Suprapubic skin (tissue), 4 donors: ENCODE measurements at places on chromosomes 16 and 17. TPM values are rescaled to one million over a fixed set of nuclear protein-coding genes. Genes with fewer than 3 reads are reported as not detected.

TMEM235 gene
- total RNA-seq, result not detected

DNA sequence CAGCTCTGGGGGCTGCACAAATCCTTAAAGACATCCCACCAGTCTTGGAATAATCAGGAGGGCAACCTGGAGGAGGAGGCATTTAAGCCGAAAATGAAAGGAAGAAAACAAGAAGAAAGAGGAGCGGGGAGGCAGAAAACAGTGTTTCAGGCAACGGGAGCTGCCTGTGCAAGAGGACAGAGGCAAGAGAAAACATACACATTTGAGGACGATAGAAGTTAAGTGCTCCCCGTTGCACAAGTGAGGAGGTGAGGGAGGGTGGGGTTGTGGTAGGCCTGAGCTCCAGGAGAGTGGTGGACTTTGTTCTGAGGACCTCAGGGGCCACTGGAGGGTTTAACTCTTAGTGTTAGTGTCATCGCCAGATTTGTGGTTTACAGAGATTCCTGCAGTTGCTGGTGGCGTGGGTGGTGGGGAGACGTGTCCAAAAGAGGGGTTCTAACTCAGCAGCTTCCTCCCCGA is 27.6 kb upstream of the CIBAR2 start:
- no peak for DNase-seq
- H3K27ac ChIP-seq, result no peak overlapping the region
- peaks cover 29% of the 10 kb centered on the region for H3K4me1 ChIP-seq
- no peaks in the 10 kb centered on the region for H3K36me3 ChIP-seq
- no peaks in the 10 kb centered on the region for H3K27me3 ChIP-seq

DNA sequence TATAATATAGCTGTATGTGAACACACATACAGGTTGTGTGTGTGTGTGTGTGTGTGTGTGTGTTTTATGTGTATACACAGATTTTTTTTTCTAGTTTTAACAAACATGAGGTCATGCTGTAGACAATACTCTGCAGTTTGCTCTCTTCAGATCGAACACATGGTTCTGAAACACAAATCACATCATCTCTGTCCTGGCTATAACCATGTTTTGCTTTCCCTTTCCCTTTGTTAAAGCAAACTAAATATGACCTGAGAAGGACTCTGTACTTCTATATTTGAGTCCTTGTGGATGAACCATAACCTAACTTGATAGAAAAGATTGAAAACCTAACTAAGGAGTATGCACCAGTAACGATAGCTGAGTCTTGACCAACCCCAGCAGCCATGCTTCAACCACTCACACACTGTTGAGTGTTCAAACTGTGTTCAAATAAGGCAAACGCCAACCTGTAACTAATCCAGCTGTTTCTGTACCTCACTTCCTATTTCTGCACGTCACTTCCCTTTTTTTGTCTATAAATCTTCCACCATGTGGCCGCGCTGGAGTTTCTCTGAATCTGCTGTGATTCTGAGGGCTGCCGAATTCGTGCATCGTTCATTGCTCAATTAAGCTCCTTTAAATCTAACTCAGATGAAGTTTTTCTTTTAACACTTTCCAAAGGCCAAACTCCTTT is 303.8 kb downstream of the HS3ST3B1 start:
- H3K27ac ChIP-seq, result no peak overlapping the region
- no peaks in the 10 kb centered on the region for H3K36me3 ChIP-seq
- no peaks in the 10 kb centered on the region for H3K27me3 ChIP-seq
- H3K4me3 ChIP-seq, result no peak overlapping the region

- no peaks in the 10 kb centered on the region for H3K4me1 ChIP-seq
- H3K36me3 ChIP-seq, result no peaks in the 10 kb centered on the region
- no peaks in the 10 kb centered on the region for H3K27me3 ChIP-seq
- H3K27ac ChIP-seq, result no peak overlapping the region
- no peak for DNase-seq
Measured at GRCh38 chr17:4436381-4436780, 2.6 kb downstream of the SPNS3 start.

DNA sequence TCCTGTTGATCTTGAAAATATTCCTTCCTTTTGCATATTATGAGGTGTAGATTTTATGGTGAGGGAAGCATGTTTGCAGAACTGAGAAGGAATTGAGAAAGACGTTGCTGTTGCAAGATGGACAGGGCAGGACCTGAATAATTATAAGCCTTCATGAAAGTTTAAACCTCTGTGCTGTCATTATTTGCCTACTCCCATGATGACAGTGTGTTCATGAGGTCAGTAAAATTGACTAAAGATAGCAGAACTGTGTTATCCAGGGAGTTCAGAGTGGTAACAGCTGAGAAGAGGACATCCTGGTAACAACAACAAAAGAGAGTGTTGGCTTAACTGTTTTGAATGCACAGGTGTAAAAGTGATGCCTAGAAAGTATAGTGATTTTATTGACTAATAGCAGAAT is 45.3 kb upstream of the HLF start:
- H3K27ac ChIP-seq, result no peak overlapping the region
- no peaks in the 10 kb centered on the region for H3K27me3 ChIP-seq
- no peak for DNase-seq
- no peak overlapping the region for H3K4me3 ChIP-seq
- no peaks in the 10 kb centered on the region for H3K4me1 ChIP-seq
- no peaks in the 10 kb centered on the region for H3K36me3 ChIP-seq

- H3K27me3 ChIP-seq, result no peaks in the 10 kb centered on the region
- H3K27ac ChIP-seq, result no peak overlapping the region
- no peak overlapping the region for H3K4me3 ChIP-seq
- DNase-seq, result no peak
- peaks cover 16% of the 10 kb centered on the region for H3K4me1 ChIP-seq
Measured at GRCh38 chr17:63641692-63642448, 19.7 kb downstream of the MAP3K3 start.
